Type B pancreatic cell (in vitro differentiated cells): ENCODE measurements at places on chromosomes 12 and 14.

DNA sequence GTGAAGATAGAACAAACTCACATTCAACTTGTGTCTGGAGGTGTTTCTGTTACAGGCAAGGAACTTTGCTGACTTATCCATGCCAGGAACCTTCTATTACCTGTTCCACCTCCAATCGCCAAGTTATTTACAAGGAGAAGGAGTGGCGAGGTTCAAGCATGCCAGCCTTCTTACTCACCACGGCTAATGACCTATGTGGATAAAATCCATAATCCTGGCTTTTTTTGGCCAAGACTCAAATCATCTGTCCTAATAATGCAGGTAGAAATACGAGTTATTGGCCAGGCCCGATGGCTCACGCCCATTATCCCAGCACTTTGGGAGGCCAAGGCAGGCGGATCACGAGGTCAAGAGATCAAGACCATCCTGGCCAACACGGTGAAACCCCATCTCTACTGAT lies 241.6 kb downstream of the TMEM132D start:
- no peak for DNase-seq

- no peak for DNase-seq
Measured at GRCh38 chr14:95770777-95771176, 56.9 kb upstream of the TCL1A start.

- DNase-seq, result no peak
Measured at GRCh38 chr14:75297411-75298040, 18.9 kb downstream of the FOS start.

DNA sequence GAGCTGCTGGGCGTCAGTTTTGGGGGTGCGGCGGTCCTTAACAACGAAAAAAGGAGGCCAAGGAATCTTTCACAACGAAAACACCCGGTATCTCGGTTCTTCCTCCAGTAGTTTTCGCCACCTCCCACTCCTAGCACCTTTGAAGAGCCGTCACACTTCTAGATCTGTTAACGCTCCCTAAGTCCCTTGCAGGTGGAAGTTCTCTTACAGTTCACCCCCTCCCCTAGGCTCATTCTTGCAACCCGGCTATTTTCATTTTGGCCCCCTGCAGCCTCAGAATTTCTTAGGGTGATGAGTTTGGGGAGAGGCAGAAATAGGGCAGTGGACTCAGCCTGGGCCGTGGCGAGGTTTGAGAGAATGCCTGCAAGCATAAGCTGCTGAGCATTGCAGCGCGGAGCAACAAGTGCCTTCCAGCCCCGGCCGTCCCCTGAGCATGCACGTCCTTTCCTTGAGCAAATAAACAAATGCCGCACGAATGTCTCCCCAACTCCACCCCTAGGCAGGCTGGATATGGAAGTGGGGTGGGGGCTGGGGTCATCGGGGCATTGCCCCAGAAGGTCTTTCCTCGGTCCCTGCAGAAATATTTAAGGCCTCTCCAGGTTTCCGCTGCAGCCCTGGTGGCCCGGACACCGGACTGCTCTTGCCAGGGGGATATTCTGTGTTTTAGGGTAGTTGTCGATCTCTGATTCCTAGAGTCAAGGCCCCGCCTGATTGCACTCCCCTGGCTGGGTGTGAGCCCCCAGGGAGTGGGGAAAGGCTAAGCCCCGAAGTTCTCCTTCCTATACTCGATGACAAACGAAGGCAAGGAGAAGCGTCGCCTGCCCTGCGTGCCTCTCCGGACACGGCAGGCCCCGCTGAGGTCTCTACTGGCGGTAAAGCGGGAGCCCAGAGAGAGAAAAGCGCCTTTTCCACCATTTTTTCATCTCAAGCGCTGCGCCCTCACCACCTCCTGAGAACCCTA lies 1.6 kb downstream of the RFX4 start:
- DNase-seq, result no peak

DNA sequence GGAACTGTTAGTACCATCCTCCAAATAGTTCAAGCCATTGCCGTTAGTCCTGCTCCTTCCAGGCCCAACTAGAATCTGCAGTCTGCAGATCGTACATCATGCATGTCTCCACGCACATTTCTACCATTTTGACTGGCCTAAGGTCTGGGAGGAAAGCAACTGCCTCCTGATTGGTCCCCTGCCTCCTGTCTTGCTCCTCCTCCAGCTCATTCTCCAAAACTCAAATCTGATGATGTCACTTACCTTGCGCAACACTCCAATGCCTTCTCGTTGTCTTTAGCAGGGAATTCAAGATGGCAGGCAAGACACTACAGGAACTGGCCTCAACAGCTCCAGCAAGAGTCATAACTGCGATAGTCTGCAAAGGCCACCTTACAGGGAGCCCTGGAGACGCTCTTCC lies 9.7 kb upstream of the HCAR1 start:
- no peak for DNase-seq

- DNase-seq, result no peak
Measured at GRCh38 chr12:96212456-96213375, 18.5 kb downstream of the ELK3 start.

- DNase-seq, result no peak
Measured at GRCh38 chr14:105195522-105196264, 14.6 kb upstream of the NUDT14 start.
